Stimulated activated CD8-positive, alpha-beta memory T cell treated with anti-CD3 and anti-CD28 coated beads, Interleukin-12 subunit alpha, Interleukin-12 subunit beta, amount 100 ng/mL, for 1 hour (primary cell): ENCODE measurements at places on chromosomes 3 and 15.

- no peak for DNase-seq
These were observed 3.2 kb upstream of the FLNB start for GRCh38 chr3:58004973-58005372.

DNA sequence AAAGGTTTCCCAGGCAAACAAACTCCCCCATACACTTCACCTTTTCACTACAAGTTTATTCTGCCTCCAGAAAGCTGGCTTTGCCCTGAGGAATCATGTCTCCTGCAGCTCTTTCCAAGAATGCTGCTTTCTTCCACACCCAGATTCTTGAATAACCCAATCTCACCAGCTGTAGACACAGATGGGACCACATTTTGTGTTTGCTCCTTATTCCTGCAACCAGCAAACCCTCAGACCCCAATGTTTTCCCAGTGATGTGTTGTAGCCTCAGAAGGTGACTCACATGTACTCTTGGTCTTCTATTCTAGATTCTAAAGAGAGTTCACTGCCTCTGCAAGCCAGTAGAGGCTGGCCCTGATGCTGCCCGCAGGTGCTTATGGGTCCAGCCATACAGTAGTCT is 23.6 kb upstream of the TRIM59 start:
- DNase-seq, result no peak

GRCh38 chr3:69961706-69962439 is 37.7 kb upstream of the SAMMSON start:
- no peak for DNase-seq

GRCh38 chr3:191330530-191331048 is 263 bp upstream of the UTS2B start:
- no peak for DNase-seq

DNA sequence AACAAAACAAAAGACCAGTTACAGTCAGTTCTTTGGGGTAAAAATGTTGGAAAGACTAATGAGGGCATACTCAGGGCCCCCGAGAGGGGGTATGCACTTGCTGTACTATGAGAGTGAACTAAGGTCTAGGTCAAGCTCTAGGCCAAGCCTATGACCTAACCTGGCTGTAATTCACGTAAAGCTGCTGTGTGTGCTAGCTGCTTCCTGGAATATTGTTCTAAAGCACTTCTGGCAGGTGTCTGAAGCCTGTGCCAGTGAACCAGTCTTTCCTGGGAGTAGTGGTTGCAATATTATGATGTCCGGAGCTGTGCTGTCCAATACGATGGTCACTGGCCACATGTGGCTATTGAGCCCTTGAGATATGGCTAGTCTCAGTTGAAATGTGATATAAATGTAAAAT is 13.1 kb upstream of the CX3CR1 start:
- DNase-seq, result no peak

DNA sequence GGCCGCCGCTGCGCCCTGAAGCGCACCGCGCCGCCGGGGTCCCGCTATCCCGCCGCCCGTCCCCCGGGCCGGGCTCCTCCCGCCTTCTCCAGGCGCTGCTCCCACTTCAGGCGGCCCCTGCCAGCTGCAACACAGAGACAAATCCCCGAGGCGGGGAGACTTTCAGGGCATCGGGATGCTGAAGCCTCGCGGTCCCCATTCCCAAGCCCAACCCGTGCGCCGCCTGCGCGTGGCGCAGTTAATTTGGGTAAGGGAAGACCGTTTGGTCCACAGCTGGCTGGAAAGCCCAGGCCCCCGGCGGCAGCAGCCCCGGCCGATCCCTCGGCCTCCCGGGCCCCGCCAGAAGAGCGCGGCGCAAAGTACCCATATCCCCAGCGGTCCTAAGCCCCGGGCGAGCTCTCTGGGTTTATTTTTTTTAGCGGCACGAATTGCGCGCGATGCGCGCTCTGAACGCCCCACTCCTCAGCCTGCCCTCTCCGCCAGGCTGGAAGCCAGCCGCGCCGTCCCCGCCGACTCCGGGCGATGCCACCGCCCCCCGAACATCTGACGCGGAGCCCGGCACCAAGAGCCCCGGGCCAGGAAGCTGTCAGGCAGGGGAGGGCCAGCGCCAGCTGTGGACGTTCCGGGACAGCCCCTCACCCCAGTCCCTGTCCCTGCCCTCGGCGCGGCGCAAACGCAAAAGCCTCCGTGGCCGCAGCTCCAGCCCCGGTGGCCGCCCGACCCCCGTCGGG is 517 bp downstream of the FBN1 start:
- DNase-seq, result no peak

GRCh38 chr15:63391669-63392360 is 10.2 kb upstream of the CA12 start:
- no peak for DNase-seq

- no peak for DNase-seq
These were observed 135.8 kb upstream of the PRR23C start for GRCh38 chr3:139180489-139180888.

DNA sequence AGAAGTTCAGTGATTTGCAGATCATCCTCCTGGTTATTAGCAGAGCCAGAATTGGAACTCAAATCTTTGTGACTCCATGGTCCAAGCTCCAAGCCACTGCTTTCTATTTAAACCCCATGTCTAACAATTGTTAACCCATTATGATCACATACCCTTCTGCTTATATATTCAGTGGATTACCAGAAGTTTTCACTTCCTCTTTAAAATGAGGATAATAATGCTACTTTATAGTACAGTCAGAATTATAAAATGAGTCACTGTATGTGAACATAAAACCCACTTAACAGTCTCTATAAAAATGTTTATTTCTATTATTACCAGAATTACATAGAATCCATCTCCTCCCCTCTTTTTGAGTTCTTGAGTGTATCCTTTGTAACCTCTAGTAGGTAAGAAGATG is 550.7 kb upstream of the DPPA4 start:
- no peak for DNase-seq

DNA sequence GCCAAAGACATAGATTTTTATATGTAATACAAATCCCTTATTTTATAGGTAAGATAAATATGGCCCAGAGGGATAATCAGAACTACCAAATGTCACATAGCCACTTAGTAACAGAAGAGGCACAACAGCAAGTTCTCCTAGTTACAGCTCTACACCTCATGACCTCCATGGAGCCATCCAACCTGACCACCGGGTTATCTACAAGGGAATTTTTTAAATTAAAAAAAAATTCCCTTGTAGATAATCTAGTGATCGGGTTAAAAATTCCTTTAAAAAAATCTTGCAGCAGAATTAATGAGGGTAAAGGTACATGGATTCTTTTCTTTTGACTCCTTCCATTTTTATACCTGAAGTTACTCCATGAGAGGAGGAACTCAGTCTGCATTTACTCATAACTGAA is 365.2 kb upstream of the WNT5A start:
- DNase-seq, result no peak

- no peak for DNase-seq
These were observed 468.4 kb upstream of the UBE2E2 start for GRCh38 chr3:22734756-22735155.

- DNase-seq, result no peak
These were observed 847.6 kb downstream of the TBL1XR1 start for GRCh38 chr3:176349706-176350105.

DNA sequence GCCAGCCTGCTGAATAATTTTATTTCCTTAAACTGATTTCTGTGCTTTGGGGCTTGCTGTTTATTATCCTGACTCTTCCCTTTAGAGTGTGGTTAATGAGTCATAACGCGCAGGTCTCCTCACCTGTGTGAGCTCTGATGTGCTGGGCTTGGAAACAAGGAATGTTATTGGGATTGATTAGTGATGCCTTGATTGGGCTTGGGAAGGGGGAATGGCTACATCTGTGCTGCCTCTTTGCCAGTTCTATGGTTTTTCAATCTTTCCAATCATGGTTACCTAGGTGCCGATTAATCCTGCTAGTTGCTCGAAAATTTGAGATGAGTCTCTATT is 161.0 kb downstream of the THSD4 start:
- DNase-seq, result no peak

- DNase-seq, result no peak
These were observed 103.8 kb upstream of the GALNT15 start for GRCh38 chr3:16070707-16071106.

DNA sequence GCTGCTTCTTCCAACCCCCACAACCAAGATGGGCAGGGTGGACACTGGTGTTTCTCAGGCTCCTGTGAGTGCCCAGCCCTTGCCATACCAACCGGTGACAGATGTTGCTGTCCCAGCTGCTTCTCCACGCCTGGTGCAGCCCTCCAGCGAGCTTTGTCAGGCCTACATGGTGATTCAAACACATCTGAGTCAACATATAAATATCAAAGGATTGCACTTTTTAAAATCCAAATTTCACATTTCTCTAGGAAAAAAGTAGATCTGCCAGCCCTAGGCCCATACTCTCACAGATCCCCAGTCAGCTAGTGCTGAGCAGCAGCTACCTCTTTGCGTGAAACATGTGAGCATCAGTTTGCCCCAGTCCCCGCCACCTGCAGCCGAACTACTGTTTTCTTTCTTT is 52.7 kb downstream of the RPN1 start:
- DNase-seq, result no peak

DNA sequence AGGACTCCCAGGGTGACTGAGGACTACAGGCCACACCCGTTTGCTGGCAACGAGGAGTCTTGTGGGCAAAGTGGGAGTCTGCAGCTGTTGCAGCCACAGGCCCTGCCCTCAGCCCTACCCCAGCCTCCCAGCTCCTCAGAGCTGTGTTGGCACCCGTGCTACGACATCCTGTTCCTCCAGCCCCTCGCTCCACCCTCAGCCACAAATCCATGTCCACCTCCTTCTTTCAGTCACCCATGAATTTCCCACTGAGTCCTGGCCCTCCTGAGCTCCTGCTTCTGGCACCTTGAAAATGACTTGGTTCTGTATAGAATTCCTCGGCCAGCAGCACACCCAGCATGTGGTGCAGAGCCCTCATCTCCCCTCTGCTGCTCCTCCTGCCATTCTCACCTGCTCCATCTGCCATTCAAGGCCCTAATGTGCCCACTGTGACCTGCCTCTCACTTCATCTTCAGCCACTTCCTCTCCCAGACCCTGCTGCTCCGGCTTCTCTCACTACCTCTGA is 20.9 kb upstream of the VILL start:
- DNase-seq, result no peak

GRCh38 chr3:196537319-196537984 is 22.3 kb upstream of the SMCO1 start:
- peak; percentile 63 for DNase-seq

- no peak for DNase-seq
These were observed 32.2 kb upstream of the MUC13 start for GRCh38 chr3:124966521-124967445.

DNA sequence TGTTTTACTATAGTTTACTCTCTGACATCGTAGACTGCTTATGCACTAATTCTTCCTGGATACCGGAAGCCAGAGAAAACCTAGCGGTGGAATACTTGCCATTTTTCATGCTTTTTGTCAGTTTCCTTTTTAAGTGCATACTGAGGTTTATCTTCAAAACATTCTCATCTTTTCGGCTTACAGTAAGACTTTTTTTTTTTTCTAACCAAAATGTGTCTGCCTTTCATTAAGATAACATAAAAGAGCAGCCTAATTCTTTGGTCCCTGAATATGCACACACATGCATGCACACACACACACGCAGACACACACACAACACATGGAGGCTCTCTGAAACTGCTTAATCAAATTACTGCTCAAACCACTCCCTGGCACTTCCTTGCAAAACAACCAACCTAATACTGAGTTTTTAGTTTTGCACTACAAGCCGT is 1.3 kb downstream of the ZNF445 start:
- DNase-seq, result no peak

DNA sequence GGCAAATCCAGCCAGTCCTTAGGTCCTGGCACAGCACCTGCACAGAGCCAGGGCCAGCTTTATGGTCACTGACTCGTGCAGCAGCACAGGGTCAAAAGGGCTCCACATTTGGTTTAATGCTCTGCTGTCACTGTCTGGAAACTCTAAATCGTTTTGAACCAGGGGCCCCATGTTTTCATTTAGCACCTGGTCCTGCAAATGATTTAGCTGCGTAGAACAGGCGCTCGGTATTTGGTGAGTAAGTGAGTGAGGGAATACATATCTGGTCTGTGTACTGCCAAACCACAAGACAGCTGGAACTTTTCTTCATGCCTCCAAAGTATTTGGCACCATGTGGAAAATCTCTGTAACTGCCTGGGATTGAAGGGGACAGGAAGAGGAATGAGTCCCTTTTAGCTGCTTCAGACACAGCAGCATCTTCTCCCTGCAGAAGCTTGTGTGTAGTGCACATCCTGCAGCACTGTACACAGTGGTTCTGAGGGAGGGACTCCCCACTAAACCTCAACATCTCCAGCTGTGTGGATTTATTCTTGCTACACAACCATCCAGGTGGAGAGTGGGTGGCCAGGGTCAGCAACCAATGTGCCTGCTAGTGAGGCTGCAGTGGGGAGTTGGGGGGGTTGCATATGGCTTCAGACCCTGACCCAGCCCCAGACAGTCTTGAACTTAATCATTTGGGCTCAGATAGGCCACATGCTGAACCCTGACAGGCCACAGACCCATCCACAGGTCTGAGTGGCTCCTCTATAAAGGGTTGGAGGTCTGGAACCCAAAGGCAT is 1.1 kb downstream of the SH2D7 start:
- no peak for DNase-seq

- DNase-seq, result no peak
These were observed 42.1 kb downstream of the DNAJB8 start for GRCh38 chr3:128424508-128425069.

- no peak for DNase-seq
These were observed 31.9 kb downstream of the SEC61A1 start for GRCh38 chr3:128083980-128084674.

- no peak for DNase-seq
These were observed 28.7 kb downstream of the TNIK start for GRCh38 chr3:171431550-171431949.

DNA sequence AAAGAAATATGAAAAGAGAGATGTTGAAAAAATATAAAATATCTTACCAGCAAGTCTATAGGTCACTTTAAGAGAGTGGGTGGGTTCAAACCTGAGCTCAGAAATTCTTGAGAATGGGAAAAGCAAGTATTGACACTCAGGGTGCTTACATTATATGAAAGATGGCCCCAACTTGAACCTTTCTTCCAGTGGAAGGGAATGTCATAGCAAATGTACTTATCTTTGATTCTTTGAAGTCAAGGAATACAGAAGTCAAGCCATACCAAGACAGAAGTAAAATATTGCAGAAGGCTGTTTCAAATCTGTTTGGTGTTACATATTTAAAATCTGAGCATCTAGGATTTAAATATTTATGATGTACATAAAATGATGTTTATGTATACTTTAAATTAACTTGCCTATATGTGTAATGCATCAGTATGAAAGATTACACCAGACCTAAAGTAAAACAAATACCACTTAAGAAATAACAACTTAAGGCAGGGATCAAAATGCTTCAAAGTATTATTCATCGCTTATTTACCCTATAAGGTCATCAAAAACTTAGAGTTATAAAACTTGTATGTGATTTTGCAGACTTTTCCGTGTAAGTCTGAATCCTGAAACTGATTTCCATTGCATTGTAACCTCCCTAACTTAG is 8.7 kb downstream of the MME start:
- no peak for DNase-seq

DNA sequence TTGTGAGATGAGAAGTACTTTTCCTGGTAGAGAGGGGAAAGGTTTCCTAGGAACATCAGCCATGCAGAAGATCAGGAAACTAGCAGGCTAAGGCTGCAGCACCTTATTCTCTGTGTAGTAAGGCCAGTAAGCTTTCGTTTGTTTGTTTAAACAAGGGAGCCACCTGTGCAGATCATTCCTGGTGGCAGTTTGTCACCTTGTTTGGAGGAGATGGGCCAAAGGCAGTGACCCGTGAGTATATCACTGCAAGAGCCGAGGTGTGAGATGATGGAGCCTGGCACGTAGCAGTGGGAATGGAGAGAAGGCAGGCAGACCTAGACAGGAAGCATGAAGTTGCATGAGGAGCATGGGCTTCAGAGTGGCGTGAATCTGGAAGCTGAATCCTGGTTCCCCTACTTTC is 19.6 kb downstream of the ATG7 start:
- DNase-seq, result no peak
